H54 (cell line): ENCODE measurements at places on chromosomes 6 and 20.

- DNase-seq = no peak
Measured at GRCh38 chr6:34585512-34586061, 29.5 kb upstream of the SPDEF start.

DNA sequence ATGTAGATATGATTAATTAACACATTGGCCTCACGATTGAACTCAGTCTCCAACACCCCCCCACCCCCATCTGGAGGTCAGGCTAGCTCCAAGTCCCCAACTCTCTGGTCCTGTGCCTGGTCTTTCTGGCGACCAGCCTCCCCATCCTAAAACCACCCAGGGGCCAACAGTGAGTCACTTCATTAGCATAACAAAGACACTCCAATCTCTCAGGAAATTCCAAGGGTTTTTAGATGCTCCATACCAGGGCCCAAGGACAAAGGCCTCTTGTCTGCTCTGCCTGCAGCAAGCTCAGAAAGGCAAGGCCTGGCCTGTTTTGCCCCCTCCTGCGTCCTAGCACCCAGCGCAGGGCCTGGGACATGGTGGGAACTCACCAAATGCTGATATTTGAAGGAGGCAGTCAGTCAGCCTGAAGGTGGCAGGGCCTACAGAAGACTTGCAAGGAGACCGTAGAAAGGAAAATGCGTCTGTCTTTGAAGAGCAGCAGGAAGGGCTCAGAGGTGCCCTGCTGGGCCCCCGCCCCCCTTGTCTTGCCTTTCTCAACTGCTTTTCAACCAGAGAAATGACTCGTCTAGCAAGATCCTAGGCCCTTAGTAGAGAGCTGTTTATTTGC, 184.7 kb downstream of the CDH4 start:
- peak; percentile 89 for DNase-seq

GRCh38 chr20:63194007-63194796, 21.7 kb downstream of the YTHDF1 start:
- no peak for DNase-seq

- DNase-seq = peak; percentile 86
Measured at GRCh38 chr20:33423141-33423834, 20.3 kb downstream of the SNTA1 start.
